ENCODE measurements at places on chromosomes 2 and 18. TPM values are rescaled to one million over a fixed set of nuclear protein-coding genes. Genes with fewer than 3 reads are reported as not detected.

ZBTB14 gene
- total RNA-seq: 7.8 TPM

DNA sequence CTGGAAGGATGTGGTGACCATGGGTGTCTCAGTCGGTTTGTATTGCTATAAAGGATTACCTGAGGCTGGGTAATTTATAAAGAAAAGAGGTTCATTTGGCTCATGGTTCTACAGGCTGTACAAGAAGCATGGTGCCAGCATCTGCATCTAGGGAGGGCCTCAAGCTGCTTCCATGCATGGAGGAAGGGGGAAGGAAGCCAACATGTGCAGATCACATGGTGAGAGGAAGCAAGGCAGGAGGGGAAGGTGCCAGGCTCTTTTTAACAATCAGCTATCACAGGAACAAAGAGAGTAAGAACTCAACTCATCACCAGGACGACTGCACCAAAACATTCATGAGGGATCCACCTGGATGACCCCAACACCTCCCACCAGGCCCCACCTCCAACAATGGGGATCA, 209.4 kb downstream of the CDH20 start:
- DNase-seq: no peak

ANKRD29 gene
- 0.79 TPM for total RNA-seq

AP1S3 gene
- total RNA-seq: 2.2 TPM

GRCh38 chr2:231244382-231245248, 46.2 kb downstream of the ARMC9 start:
- DNase-seq: no peak

- DNase-seq: no peak
These were observed 211.8 kb downstream of the EPHA4 start for GRCh38 chr2:221360312-221360711.

DNA sequence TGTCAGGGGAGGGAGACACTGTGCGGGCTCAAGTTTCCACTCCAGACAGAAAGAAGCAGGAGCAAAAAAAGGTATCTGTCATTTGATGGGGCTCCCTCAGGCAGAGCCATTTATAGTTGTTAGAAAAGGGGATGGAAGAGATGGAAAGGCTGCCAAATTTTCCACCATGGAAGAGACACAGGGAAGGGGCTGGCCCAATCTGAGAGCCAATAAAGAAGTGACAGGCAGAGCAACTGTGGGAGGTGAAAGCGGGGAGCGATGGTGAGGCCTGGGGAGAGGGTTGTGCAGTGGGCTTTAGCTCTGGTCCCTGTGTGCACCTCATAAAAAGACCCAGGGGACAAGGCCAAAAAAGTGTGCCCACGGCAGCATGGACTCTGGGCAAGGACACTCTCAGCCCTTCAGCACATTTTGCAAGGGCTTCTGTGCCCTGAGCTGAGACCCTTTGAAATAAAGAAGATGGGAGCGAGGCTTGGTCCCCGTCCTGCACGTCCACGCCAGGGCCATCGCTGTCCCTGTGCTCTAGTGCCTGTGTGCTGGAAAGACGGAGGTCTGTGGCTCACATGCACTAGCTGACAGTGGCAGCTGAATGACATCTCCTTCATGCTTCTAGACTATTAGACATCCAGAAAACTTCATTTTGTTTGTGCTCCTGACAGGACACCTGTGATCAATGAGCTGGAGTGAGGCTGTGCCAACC, 456.7 kb upstream of the HS6ST1 start:
- no peak for DNase-seq

R3HDM1 gene
- total RNA-seq: 5.0 TPM
